ENCODE measurements at places on chromosomes 4 and X.

DNA sequence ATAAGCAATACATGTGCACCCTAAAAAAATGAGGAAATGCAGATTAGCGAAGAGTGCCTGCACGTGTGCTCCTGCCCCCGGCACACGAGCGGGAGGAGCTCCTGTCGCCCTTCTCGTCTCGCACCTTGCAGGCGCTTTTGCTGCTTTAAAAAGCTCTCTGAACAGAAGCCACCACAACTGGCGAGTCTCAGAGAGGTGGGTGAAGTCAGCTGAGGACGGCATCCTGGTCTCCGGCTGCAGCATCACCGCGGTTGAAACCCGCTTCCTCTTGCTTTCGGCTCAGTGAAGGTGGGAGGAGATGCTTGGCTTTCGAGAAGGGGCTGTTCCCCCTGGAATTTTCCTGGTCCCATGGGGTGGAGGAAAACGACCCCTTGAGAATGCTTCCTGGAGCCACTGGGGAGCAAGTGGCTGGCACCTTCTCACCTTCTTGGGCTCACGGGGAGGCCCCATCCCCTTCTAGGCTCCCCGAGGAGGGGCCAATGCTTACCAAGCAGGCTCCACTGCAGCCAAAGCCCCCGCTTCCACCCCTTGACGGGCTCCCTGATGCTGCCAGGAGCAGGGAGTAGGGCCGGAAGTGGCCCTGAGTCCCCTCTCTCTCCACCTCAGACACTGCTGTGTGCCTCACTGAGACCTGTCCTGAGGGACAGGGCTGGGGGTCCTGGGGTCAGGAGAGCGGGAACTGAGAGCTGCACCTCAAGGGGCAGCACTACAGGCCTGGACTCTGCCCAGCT lies 29.2 kb upstream of the MXD4 start:
- DNase-seq, result peak; percentile 22

- DNase-seq, result no peak
Measured at GRCh38 chr4:80072228-80072743, 743 bp downstream of the ANTXR2 start.

DNA sequence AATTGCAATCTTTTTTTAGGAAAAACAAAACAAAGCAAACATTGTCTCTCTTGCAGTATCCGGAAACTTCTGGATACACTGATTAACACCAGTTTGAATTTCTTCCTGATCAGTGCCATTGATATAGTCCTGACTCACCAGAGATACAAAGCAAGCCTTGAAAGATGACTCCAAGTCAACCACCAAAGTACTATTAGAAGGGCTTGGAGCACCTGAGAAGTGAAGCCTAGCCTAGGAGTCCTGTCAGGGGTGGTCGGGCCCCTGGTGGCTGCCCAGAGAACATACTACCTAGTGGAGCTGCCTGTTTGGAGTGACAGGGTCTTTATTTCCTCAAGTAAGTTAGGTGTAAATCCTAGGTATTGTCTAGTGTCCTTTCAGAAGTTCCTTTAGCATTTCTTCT lies 593.2 kb downstream of the ZNF674 start:
- no peak for DNase-seq

DNA sequence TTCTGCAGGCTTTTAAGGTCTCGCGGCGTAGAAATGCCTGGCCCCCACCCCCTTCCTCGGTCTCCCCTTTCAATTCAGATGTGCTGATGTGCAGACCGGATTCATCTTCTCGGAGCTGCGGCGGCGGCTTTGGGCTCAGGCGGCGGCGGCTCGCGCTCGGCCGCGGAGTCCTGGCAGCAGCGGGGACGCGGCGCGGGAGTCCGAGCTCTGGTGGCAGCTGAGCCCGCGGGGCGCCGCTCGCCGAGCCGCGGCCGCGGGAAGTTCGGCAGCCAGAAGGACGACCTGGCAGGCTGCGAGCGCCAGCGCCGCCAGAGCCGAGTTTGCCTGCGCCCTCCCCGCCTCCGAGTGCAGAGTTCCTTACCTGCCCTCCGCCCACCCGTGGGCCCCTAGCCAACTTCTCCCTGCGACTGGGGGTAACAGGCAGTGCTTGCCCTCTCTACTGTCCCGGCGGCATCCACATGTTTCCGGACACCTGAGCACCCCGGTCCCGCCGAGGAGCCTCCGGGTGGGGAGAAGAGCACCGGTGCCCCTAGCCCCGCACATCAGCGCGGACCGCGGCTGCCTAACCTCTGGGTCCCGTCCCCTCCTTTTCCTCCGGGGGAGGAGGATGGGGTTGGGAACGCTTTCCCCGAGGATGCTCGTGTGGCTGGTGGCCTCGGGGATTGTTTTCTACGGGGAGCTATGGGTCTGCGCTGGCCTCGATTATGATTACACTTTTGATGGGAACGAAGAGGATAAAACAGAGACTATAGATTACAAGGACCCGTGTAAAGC lies 448 bp downstream of the TLL1 start:
- DNase-seq, result no peak
